ENCODE measurements at places on chromosomes 4 and X.

- DNase-seq: no peak
Observed at GRCh38 chrX:15947648-15948317, 93.2 kb upstream of the AP1S2 start.

- no peak for DNase-seq
Observed at GRCh38 chrX:20029728-20030127, 38.9 kb upstream of the BCLAF3 start.

DNA sequence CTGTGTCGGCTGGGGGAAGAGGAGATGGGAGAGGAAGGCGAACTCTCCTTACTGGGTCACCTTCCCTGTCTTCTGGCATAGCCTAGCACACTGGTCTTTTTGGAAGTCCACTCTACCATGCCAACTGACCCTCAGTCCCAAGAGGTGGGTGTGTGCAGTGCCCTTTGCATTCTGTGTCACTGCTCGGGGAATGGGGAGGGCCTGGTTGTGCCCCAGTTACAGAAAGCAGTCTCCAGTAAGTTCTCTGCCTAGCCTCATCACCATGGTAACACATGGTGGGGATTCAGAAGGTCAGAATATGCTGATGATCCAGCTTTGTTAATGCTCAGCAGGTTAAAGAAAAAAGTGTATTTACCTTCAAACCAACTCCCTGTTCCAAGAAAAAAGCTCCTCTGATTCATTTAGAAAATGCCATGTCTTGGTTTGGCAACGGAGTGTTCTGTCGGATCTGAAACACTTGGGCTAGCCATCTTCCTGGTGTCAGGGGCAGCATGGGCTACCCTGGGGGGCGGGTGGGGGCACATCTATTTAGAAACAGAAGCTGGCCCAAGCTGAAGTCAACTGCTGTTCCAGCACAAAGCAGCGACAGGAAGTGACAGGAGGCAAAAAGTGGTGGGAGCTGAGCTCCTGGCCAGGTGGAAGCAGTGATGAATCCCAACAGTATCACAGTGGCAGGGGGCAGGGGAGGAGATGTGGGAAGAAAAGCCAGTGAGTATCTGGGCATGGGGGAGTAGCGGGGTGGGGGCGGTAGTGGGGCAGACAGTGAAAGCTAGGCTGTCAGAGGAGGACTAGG, 37.0 kb downstream of the NSG1 start:
- no peak for DNase-seq

DNA sequence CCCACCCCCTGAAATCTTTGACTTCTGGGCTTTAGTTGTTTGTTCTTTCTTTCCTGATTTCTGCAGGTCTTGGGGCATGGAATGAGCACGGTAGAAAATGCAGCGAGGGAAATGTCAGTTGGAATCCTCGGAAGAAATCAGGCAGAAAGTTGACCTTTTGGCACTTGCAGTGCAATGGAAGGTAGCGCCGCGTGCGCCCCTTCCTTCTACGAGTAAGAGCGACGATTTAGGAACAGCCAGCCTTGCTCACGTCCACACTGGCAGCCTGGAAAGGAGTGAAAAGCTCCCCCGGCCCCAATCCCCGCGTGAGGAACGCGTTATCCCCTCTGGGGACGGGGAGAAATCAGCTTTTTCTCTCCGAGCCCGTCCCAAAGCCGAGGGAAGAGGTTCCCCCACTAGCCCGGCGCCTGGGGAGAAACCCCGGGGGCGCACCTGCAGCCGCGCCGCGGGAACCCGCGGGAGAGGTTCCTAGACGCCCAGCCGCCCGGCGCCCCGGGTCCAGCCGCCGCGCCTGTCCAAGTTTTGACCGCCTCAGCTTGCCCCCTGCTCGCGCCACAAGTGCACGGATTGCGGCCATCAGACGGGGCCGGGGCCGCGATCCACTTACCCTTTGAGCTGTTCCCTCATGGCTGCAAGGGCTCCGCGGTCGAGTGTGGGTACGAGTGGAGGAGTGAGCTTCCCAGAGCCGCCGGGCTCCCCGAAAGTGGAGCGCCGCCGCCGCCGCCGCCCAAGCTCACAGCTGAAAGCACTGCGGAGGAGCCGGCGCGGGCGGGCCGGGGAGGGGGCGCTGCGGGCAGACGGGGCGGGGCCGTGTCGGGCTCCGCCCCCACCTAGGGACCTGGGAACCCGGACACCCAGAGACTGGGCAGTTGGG, 194.6 kb upstream of the FTHL17 start:
- DNase-seq: no peak

- no peak for DNase-seq
Observed at GRCh38 chr4:115110191-115111181, 2.9 kb downstream of the NDST4 start.

GRCh38 chr4:156330436-156331031, 376.9 kb upstream of the CTSO start:
- peak; percentile 74 for DNase-seq

DNA sequence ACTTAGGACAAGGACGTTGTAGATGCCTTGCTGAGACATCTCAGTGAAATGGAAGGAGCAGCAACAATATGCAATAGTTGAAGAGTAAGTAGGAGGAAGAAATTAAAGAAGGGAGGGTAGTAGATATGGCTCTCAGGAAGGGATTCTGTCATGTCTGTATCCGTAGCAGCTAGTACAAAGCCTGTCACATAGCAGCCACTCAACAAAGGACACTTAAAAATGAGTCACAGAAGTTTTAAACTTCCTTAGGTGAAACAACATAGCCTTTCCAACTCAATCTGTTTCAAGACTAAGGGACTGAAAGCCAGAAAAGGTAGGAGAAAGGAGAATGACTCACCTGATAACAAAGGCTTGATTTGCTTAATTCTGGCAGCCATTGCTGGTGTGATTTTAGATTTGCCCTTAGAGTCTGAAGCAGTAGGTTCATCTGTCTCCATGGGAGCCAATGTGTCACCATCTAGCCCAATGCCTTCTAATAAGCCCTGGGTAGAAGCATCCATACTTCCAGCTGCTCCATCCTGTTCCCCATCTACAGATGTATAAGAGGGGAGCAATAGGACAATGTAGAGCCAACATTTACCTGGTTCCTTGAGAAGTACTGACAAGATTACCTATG, 86.6 kb downstream of the HUWE1 start:
- DNase-seq: no peak

Data from MV-4-11 (cell line).